Stimulated activated CD4-positive, alpha-beta T cell treated with anti-CD3 and anti-CD28 coated beads, Interleukin-15, amount 100 ng/mL, for 1 hour (primary cell): ENCODE measurements at places on chromosomes 12 and 14.

GRCh38 chr14:91207008-91207407, 37.5 kb downstream of the GPR68 start:
- no peak for DNase-seq

GRCh38 chr12:121838126-121838525, 20.5 kb downstream of the HPD start:
- no peak for DNase-seq

GRCh38 chr14:77707355-77707723, 484 bp downstream of the ALKBH1 start:
- no peak for DNase-seq

DNA sequence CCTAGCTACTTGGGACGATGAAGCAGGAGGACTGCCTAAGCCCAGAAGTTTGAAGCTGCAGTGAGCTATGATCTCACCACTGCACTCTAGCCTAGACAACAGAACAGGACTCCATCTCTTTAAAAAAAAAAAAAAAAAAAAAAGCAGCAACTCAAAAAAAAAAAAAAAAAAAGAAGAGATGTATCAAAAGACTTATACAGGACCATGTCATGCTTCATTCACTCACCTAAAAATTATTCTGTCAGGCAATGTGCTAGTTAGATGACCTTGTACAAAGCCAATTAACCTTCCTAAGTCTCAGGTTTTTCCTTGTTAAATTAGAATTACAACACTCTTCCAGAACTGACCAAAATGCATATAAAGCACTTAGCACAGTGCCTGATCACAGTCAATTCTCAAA, 50.9 kb downstream of the BAZ1A start:
- DNase-seq: no peak

DNA sequence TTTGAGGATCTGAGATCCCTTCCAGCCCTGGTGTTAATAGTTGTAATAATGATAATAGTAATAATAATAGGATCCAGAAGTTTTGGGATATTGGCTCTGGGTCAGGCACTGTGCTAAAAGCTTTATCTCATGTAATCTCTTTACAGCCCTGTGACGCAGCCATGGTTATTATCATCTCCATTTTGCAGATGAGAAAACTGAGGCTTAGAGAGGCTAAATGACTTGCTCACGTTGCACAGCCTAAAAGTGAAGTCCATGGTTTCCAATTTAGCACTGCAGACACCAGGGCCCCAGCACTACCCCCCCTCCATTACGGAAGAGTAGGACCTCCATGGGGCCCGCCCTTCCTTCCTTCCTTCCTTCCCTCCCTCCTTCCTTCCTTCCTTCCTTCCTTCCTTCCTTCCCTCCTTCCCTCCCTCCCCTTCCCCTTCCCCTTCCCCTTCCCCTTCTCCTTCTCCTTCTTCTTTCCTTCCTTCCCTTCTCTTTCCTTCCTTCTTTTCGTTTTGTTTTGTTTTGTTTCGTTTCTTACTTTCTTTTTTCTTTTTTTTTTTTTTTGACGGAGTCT, 14.9 kb upstream of the COX6A1 start:
- DNase-seq: no peak

GRCh38 chr12:102479099-102479885, 1.1 kb downstream of the IGF1 start:
- no peak for DNase-seq

DNA sequence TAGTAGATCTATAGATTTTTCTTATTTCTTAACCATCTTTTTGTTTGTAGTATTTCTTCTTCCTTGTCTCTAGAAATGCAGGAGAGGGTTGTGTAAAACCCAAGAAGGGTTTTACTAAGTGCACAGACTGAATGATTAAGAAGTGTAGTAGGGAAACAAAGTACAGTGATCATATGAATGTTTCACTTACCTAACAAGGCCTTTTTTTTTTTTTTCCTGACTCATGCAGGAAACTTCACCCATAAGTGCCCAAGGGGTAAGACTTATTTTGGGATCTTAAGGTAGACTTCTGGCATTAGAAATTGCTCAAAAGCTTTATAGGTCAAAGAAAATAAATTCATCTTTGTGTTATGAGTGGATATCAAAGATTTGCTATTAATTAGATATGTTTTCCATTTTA, 10.2 kb downstream of the SCN8A start:
- no peak for DNase-seq

DNA sequence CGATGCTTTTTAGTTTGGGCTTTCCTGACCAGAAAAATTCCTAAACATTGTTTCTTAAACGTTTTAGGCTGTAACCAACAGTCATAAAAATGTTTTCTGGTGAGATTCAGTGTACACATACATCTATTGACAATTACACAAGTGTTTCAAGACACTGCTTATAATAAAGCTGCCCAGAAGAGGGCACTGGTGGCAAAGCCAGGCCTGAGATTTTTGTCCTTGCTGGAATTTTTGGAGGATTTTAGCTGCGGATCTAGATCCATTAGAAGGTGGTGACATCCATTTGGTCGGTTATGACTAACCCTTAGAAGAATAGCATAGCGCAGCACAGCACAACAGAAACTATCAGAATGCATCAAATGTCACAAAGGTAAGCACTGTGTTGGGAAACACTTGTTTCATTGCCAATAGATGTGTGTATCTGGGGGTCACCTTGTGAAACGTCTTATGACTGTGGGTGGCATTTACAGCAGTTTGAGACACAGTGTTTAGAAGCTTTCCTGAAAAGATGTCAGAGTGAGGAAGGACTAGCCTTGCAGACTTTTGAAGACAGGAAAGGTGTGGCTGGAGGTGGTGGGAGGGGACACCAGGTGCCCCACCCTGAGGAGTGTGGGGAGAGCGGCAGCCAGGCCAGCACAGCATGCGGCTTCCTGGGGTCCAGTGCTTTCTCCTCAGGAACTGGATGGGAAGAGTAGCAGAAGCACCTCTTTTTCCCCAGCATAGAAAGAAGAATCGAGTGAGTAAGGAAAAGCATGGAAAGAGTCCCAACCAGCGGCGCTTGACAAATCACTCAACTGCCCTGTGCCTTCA, 54.7 kb upstream of the FKBP4 start:
- DNase-seq: no peak

GRCh38 chr12:90510948-90511347, 444.0 kb downstream of the CCER1 start:
- DNase-seq: no peak

- no peak for DNase-seq
Measured at GRCh38 chr14:103626146-103626850, 2.7 kb upstream of the KLC1 start.

DNA sequence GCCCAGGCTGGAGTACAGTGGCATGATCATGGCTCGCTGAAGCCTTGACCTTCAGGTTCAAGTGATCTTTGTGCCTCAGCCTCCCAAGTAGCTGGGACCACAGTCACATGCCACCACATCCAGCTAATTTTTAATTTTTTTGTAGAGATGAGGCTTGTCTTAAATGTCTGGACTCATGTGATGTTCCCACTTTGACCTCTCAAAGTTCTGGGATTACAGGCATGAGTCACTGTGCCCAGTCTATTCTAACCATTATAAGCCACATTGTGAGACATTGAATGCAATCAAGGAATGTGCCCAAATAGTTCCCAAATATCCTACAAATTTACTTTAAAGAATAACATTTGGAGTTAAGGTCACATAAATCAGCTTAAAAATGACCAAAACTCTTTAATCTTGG, 130.7 kb upstream of the ARID2 start:
- no peak for DNase-seq

- no peak for DNase-seq
Measured at GRCh38 chr14:88505621-88506020, 49.2 kb downstream of the PTPN21 start.

DNA sequence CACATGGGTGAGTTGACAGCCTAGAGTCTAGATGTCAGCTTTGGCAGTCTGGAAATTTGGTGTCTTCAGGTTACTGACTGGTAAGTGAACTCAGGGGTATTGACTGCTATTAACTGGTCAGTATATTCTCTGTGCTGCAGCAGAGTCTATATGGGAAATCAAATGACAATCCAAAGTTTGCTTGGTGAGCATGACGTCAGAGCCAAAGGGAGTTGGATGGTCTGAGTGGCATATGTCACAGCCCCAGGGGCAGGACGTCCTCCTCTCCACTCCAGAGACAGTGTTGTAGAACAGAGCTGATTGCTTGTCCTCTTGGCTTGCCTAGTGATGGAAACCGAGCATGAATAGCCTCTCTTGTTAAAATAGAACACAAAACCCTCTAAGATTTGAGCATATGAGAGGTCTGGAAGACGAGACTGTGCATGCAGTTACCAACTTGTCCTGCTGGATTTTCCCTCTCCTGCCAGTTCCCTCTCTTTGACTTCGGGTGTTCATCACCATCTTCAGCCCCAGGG, 3.3 kb upstream of the TBC1D30 start:
- no peak for DNase-seq

GRCh38 chr12:103884316-103884715, 43.3 kb upstream of the NT5DC3 start:
- no peak for DNase-seq

- DNase-seq: no peak
Measured at GRCh38 chr12:75868501-75868900, 163.1 kb downstream of the PHLDA1 start.

DNA sequence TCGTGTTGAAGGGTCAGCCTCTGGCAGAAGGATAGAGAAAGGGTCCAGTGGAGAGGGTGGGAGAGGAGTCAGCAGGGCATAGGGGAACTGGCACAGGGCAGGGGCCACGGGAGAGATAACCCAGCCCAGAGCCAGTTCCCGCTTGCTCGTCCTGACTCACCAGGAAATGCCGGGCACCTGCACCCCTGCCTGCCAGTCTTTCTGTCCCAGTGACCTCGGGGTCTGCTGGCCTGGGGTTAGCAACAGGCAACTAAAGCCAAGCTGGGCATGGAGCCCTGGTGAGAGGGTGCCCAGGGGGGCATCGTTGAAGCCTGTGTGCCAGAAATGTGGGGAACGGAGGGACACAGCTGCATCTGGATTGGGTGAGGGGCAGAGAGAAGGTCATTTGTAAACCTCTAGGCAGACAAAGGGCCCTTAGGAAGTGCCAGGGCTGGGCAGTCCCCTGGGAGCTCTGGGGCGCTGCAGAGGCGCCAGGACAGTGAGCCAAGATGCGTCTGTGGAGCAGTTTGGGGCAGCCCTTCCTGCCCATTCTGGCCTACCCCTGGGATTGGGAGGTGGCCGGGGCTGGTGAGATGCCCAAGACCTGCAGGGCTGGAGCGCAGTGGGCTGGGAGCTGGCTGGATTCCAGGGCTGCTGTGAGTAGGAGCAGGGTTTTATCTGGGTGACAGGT, 5.5 kb downstream of the TNFAIP2 start:
- no peak for DNase-seq

GRCh38 chr14:90536092-90536491, 139.3 kb downstream of the CALM1 start:
- DNase-seq: no peak

GRCh38 chr12:130552483-130552996, 163.6 kb downstream of the RIMBP2 start:
- no peak for DNase-seq

DNA sequence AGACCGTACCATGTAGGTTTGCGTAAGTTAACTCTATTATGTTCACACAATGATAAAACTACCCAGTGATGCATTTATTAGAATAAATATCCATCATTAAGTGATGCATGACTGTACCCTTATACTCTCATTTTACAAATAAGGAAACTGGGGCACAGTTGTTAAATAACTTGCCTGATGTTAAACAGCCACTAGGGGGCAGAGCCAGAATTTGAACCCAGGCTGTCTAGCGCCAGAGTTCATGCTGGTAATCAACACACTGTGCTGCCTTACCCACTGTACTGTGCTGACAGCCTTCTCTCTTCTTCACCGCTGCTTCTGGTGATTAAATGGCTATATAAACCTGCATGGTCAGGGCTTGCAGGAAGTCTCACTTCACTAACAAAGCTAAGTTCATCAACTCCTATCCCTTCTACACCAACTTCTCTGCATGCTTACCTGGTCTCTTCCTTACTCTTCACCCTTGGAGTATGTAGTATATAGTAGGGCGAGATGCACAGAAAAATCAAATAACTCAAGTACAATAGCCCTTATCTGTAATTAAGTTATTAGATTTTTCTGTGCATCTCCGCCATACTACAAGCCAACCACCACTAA, 43.6 kb upstream of the APPL2 start:
- no peak for DNase-seq

- DNase-seq: no peak
Measured at GRCh38 chr14:93234798-93235197, 27.7 kb downstream of the UBR7 start.

DNA sequence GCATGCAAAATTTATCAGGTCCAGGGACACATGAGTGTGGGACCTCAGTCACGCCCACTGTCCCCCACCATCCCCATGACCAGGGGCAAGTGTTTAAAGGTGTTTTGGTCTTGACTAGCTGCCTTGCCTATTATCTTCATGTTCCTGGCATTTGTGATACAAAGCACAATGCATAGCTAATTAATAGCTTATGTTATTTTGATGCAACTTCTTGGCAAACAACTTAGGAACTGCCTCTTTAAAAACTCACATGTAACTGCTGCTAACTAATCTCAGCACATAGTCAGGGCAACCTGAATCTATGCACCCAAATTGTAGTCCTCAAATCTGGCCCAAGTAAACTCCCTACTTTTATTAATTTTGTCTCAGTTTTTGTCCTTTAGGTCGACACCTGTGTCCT, 7.4 kb upstream of the OR6J1 start:
- no peak for DNase-seq

- DNase-seq: no peak
Measured at GRCh38 chr12:93223440-93224426, 154.0 kb upstream of the NUDT4 start.

- no peak for DNase-seq
Measured at GRCh38 chr12:49536526-49537071, 2.2 kb upstream of the KCNH3 start.

GRCh38 chr14:100841066-100841760, 15.3 kb downstream of the MEG3 start:
- DNase-seq: no peak

GRCh38 chr12:94318181-94318580, 141.5 kb downstream of the CEP83 start:
- DNase-seq: no peak

GRCh38 chr14:90717916-90718315, 98.3 kb downstream of the TTC7B start:
- DNase-seq: no peak

DNA sequence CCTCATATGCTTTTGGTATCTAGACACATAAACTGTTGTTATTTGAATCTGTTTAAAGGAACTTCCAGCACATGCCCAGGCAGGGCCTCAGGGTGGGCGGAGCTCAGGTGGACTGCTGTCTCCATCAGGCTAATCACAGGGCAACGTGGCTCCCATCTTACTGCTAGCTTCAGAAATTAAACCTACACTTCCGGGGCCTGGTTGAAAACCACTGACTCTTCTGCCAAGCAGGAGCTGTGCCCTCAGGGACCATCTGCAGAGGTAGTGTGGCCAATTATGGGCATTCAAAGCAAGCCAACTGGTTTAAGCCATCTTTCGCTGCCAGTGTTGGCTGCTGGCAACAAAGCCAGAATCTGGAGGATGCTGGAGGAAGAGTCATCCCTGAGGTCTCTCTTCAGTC, 97.5 kb downstream of the TMX1 start:
- no peak for DNase-seq
